ENCODE measurements at places on chromosomes 6 and 20. TPM values are rescaled to one million over a fixed set of nuclear protein-coding genes. Genes with fewer than 3 reads are reported as not detected.

- peaks cover 8% of the 10 kb centered on the region for H3K27me3 ChIP-seq
- H3K36me3 ChIP-seq: no peaks in the 10 kb centered on the region
- DNase-seq: no peak
- H3K27ac ChIP-seq: no peak overlapping the region
- H3K4me3 ChIP-seq: no peak overlapping the region
- peaks cover 3% of the 10 kb centered on the region for H3K4me1 ChIP-seq
Observed at GRCh38 chr20:57871237-57871632, 161.4 kb upstream of the PMEPA1 start.

The WFDC12 gene
- not detected for total RNA-seq

The LY6G5C gene
- 2.3 TPM for total RNA-seq

The LRRN4 gene
- total RNA-seq: not detected

DNA sequence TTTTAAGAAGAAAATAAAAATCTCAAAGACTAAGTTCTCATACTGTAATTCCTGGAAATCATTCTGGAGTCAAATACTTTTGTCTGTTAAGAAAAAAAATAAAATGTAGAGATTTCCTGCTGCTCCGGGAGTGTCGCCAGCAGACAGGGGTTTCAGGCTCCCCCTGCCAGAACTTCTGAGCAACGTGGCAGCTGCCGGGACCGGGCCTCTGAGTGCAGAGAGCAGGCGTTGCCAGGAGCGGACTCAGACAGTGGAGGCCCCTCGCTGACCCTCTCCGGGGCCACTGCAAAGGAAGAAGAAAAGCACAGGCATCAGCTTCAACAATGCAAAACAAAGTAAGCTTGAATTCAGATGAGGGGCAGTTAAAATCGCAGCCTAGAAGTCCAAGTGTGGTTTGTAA lies 95.5 kb downstream of the THBS2 start:
- H3K27ac ChIP-seq: no peak overlapping the region
- no peak overlapping the region for H3K4me3 ChIP-seq
- H3K36me3 ChIP-seq: no peaks in the 10 kb centered on the region
